Omental fat pad (tissue), 4 donors: ENCODE measurements at places on chromosomes 6 and 20. TPM values are rescaled to one million over a fixed set of nuclear protein-coding genes. Genes with fewer than 3 reads are reported as not detected.

Gene OPN5
- total RNA-seq, result not detected

DNA sequence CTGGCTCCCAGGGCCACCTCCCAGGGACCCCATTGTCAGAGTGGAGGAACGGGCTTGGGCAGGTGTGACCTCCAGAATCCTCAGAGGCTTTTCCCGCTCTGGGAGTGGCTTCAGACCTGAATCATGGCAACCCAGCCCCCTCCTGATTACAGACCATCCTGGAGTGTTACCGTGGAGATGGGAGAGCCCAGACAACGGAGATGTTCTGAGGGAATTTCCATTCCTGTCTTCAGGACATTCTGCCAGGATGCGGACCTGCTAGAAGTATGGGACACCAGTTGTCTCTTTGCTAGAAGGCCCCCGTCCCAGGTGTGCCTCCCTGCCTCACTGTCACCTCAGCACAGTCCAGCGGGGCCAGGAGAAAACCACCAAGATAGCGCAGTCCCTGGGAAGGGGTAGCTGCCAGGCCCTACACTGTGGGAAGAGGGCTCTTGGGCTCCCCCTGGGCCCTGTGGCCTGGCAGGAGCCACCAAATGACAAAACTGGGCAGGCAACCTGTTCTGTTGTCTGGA is 109.9 kb downstream of the PSMB1 start:
- no peak for DNase-seq

DNA sequence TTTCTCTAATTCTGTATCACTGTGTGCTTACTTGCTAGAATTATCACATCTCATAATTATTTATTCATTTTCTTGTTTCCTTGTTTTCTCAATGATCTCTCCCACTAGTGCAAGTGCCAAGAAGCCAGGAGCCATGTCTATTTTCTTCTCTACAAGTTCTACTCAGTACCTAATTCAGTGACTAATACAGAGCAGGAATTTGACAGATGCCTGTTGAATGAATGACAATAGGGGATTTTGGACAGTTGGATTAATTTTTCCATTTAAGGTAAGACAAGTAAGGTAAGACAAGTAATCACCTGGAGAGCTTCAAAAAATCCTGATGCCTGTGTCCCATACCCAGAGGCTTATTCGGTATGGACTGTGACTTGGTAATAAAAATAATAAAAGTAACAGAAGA is 81.0 kb downstream of the EDN1 start:
- no peak for DNase-seq

GRCh38 chr6:150633486-150633834 is 33.8 kb downstream of the PLEKHG1 start:
- DNase-seq, result no peak

DNA sequence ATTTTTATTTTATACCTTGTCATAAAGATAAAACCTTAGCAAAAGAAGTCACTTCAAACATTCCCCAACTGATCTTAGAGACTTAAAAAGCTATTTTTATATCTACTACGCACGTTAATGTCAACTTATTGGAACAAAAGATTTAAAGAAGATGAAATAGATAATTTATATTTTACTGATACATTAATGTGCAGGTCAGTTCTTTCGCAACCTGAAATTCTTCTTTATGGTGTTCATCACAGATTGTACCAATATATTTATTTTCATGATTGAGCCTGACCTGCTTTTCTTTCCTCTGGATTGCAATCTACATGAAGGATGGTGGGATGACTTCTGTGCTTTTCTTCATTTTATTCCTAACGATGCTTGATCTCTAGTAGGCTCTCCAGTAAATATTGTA is 596.3 kb downstream of the PHF3 start:
- DNase-seq, result no peak

DNA sequence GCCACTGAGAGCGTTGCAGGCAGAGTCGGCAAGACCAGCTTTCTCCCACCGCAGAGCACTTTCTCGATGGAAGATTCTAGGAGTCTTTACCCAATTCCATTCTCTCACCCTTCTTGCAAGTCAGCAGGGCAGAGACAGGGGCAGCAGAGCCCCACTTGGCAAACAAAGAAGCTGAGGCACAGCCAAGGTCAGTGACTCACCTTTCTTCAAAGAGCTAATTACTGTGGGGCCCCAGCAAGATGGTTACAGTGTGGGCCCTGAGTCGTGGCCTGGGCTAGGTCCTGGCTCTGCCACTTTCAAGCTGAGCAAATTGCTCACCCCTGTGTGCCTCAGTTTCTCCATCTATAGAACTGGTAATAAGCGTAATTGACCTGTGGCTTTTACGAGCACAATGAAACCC is 277.0 kb downstream of the PREX1 start:
- DNase-seq, result no peak

DNA sequence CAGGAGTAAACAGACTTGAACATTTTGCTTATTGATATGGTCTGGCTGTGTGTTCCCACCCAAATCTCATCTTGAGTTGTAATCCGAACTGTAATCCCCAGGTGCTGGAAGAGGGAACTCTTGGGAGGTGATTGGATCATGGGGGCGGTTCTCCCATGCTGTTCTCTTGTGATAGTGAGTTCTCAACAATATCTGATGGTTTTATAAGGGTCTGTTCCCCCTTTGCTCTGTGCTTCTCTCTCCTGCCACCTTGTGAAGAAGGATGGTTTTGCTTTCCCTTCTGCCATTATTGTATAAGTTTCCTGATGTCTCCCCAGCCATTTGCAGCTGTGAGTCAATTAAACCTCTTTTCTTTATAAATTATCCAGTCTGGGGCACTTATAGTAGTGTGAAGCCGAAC is 40.0 kb downstream of the MYLIP start:
- DNase-seq, result no peak

DNA sequence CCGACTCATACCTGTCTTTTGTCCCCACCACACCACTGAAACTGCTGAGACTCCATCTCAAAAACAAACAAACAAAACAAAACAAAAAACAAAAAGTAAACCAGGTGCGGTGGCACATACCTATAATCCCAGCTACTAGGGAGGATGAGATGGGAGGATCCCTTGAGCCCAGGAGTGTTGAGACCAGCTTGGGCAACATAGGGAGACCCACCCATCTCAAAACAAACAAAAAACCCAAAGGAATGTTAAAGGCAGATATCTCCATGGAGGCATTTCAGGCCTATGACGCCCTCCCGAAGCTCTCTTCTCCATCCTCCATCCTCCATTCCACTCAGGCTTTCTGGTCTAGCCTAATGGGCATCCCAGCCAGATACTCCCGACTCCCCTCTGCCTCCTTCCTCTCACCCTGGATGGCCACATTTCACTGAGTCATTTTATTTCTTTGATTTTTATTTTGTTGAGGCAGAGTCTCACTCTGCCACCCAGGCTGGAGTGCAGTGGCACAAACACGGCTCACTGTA is 3.2 kb upstream of the SLC4A11 start:
- no peak for DNase-seq

- DNase-seq, result no peak
These were observed at the start of gene JPH2 for GRCh38 chr20:44187054-44187771. Gene JPH2 (minus strand): TSS chr20:44187188. CDS start chr20:44186705, 483 bp downstream.

GRCh38 chr20:32743237-32744112 is at the start of gene COMMD7:
Gene COMMD7 (minus strand): TSS chr20:32743467. CDS start chr20:32743391, 76 bp downstream.
- no peak for DNase-seq

DNA sequence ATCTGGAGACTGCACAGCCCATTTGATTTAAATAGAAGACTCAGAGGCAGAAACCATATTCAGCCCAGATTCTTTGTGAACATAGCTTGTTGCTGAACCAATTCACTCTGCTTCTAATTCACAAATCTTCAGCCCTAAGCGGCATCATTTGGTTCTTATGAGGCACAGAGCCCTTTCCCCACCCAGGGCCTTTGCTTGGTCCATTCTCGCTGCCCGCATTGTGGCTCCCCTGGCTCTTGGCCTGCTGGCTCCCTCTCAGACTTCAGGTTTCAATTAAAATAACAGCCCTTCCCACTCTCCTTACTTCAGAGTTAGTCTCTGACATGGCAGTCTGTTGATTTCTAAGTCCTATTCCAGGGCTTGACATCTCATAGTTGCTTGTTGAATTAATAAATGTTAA is 9.4 kb upstream of the TMEM14A start:
- DNase-seq, result no peak

- DNase-seq, result no peak
These were observed 90.1 kb downstream of the FOXO3 start for GRCh38 chr6:108650781-108651180.

- no peak for DNase-seq
These were observed 25.3 kb upstream of the RIPOR2 start for GRCh38 chr6:24960991-24961475.

- no peak for DNase-seq
These were observed 307.7 kb downstream of the ARHGAP18 start for GRCh38 chr6:129402244-129402643.

GRCh38 chr20:41716436-41716835 is 98.3 kb upstream of the CHD6 start:
- no peak for DNase-seq

DNA sequence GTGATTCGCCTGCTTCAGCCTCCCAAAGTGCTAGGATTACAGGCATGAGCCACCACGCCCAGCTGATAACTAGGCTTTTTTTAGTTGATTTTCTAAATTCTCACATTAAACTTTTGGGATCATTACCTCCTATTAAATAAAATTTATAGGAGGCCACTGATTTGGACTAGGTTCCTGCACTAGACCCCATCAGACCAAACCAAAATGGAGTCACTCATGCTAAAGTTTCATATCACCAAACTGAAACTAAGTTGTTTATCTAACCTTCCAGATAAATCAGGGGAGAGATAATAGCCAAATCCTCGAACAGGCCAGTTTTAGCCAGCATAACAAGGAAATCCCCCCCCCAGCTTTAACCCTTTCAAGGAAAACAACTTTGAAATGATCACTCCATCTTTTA is 98.4 kb upstream of the SLC22A16 start:
- no peak for DNase-seq

DNA sequence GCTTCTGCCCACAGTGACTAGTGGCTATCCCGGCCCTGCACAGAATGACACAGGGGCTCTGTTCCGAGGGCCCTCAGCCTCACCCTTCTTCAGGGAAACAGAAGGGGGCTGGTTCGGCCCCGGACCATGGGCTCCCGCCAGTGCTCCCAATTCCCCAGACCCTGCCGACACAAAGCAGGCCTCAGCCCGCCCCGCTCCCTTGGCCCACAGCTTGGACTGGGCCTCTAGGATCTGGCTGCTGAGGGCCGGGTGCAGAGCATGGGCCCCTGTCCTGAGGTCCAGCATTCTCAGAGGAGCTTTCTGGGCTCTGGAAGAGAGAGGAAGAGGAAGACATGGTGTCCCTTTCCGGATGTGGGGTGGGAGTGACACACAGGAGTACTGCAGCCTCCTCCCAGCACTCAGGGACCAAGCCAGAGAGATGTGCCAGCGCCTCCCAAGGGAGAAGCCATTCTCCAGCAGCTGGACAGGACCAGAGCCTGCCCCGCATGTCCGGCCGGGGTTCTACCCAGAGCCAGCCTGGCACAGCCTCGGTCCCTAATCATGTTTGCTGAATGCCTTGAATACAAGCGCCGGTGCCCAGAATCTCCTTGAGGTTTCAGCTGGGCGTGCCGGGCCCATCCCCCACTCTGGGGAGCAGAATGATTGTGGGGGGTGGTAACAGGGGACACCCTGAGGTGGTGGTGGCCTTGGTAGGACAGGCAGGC is 23.9 kb downstream of the C20orf203 start:
- DNase-seq, result no peak

Gene RCAN2
- total RNA-seq, result 4.6 TPM

Gene CYP39A1
- 13.1 TPM for total RNA-seq

Gene BTN3A1
- total RNA-seq, result 14.4 TPM

DNA sequence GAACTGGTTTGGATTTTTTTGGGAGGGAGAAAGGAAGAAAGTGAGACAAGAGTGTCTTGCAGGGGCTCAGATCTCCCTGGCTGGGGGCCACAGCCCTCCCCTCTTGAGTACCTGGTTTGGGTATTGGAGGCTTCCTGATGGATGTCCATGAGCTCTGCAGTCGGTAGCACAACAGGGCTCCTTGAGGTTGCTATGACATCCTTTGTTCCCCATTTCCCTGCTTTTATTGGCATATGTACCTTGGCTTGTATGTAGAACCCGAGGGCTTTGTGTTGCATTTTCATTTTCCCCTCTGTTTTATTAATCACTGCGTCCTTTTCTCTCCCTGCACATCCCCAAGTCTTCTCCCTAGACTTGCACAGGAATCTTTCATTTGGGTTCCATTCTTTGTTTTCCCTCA is 355.5 kb upstream of the TSHZ2 start:
- DNase-seq, result no peak

DNA sequence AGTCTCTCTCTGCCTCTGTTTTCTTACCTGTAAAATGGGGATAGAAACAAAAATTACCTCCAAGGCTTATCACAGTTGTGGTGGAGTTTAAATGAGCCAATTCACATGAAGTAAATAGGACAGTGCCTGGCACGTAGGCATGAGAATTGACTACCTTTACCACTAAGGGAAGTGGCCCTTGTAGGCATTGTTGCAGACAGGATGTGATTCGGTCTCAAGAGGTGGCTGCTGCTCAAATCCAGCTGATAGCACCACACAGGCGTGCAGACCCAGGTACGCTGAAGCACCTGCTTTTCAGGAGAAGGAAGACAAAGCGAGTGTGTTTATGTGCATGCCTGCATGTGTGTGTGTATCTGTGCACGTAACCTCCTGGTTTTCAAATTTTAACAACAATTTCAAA is 108.6 kb downstream of the EYA2 start:
- no peak for DNase-seq

DNA sequence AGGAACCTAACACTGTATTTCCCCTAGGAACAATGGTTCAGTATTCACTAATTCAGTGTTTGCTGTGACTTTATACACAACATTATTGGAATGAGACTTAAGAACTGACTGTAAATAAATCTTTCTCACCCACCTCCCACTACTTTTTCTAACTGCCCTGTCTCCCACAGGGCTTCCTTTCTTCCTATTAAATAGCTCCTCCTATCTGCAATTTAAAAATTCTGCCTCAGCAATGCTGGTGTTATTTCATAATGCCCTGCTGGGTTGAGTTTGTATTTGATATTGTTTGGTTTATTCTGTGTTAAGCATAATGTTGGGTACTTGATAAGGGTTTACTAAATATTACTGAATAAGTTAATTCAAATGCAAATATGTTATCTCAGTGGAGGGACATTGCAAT is 573.1 kb upstream of the RNF217 start:
- no peak for DNase-seq

- DNase-seq, result no peak
These were observed 15.5 kb downstream of the GNAS-AS1 start for GRCh38 chr20:58835231-58835630.

DNA sequence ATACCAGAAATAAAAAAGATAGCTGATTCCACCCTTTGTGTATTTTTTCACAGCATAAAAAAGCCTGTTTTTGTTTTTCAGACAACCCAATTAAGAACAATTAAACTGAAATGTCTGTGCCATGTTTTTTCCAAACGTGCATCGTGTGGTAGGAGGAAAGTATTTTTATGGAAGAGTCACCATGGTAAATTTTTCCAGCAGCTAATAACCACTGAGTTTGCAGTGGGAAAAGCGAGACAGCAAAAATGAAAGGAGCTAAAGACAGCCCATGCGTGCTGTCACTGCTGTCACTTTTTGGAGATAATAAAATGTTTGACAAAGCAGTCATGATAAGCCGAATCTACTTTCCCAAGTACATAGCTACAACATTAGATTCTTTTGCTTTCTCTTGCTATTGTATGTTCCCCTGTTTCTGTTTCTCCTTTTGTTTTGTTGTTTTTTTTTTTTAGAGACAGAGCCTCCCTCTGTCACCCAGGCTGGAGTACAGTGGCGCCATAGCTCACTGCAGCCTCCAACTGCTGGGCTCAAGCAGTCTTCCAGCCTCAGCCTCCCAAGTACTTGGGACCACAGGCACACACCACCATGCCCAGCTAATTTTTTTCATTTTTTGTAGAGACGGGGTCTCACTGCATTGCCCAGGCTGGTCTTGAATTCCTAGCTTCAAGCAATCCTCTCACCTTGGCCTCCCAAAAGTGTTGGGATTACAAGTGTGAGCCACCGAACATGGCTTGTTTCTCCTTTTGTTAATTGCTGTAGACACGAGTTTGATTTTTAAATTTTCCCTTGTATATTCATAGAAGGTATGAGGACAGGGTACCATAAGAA is 261.3 kb downstream of the TMEM242 start:
- DNase-seq, result no peak
